Heart left ventricle (tissue), 16 donors: ENCODE measurements at places on chromosomes 7 and 10. TPM values are rescaled to one million over a fixed set of nuclear protein-coding genes. Genes with fewer than 3 reads are reported as not detected.

GRCh38 chr7:36336390-36336789 lies 53.3 kb upstream of the ANLN start:
- no peak for DNase-seq

DNA sequence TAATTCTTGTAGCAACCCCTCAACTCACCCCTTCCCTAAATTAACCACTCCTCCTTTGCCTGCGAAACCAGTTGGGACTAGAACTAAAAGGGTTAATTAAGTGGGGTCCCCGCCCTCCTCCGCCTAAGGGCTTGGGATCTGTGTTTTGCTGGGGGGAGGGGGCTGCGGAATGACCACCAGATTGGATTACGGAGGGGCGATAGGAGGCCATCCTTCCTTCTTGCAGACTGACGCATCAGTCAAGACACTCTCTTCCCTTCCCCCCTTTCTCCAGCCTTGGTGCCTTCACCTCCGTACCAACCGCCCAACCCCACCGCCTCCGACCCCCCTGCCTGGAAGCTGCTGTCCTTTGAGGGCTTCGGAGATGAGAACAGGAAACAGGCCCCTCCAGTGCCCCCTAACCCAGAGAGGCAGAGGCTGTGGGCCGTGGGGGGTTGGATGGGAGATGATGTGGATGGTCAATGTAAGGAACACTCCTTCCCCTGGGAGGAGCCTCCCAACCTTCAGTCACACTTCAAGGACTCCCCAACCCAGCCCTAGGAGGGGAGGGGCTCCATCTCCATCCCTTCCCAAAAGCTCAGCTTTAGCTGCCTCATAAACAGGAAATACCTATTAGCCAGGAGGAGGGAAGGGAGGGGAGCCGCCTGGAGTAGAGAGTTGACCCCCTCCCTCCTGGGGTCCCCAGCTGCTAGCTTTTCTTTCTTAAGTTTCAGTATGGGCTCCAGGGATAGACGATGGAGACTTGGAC lies 997 bp upstream of the LDB1 start:
- DNase-seq: peak; percentile 56

GRCh38 chr7:73865738-73866445 lies 4.9 kb downstream of the TMEM270 start:
- DNase-seq: no peak

- peak; percentile 40 for DNase-seq
These were observed 293.9 kb downstream of the CCDC3 start for GRCh38 chr10:12707461-12708185.

FEZF1 gene
- total RNA-seq: not detected

DNA sequence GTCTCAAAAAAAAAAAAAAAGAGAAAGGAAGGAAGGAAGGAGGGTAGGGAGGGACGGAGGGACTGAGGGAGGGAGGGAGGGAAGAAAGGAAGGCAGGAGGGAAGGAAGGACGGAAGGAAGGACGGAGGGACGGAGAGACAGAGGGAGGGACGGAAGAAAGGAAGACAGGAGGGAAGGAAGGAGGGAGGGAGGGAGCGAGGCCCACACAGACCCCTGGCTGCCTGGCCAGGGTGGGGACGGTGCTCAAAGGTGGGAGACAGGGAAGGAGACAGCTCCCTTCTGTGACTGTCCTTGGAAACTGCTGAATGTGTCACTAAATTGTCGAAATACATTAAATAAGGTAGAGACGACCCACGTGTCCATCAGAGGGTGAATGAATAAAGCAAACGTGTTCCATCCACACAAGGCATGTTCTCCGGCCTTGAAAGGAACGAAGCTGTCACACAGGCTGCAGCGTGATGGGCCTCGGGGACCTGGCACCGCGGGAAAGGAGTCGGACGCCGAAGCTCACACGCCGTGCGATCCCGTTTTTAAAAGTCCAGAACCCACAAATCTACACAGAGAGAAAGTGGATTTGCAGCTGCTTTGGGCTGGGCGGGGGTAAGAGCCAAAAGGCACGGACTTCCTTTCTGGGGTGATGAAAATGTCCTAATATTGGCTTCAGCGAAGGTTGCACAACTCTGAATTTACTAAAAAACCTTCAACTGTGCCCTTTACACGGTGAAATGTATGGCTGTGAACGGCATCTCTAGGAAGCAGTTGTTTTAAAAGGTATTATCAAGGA lies 23.3 kb downstream of the ADAP1 start:
- no peak for DNase-seq

- DNase-seq: no peak
These were observed 68.2 kb downstream of the DNAJB6 start for GRCh38 chr7:157404845-157405481.

- no peak for DNase-seq
These were observed 133.5 kb downstream of the PTPN20 start for GRCh38 chr10:47044741-47045140.

DNA sequence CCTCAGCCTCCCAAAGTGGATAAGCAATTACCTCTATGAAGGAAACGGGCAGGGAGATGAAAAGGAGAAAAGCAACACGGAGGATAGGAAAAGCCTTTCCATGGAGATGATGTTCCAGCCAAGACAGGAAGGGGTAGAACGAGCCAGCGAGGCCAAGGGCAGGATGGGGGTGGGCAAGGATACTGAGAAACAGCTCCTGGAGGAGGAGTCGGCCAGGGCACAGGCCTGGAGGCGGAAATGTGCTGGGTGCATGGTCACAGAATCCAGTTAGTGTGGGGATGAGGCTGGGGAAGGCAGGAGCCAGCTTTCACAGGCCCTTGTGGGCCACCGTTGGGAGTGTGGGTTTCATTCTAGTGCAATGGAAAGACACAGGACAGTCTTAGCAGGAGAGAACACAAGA lies 162.6 kb downstream of the JAZF1 start:
- no peak for DNase-seq

DNA sequence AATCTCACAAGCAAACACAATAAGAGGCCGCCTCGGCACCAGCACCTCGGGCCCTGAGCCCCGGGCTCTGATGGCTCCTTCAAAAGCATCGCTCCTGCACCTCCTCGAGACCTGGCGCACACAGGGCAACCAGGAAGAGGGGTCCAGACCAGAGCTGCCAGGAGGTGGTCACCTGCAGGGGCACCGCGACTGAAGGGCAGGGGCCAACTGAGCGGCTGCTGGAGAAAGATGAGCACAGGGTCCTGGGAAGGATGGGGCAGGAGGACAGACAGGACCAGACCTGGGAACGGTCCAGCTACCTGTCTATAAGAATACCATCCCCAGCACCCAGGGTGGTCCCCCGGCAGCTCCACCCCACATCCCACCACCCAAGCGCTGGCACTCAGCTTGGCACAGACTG lies 20.8 kb downstream of the MAD1L1 start:
- DNase-seq: peak; percentile 37

CC2D2B gene
- total RNA-seq: 0.58 TPM

CACNB2 gene
- 35.9 TPM for total RNA-seq

FASTK gene
- total RNA-seq: 75.0 TPM

DNA sequence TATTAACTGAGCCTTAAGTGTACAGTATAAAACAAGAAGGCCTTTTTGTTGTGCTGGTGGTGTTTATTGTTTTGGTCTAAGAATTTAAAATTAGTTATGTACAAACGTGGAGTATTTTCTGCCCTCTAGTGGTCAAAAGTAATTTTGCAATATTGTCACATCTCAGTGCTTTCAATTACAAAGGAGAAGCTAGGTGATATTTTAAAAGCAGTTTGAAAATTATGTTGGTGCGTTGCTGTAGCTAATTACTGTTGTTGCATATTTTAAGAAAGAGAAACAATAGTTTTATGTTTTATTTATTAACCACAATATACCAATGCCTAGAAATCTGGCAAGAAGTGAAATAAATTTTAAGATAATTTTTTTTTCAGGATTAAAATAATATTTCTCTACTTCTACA lies 11.4 kb downstream of the NPVF start:
- DNase-seq: no peak

PDE6C gene
- total RNA-seq: not detected

DNA sequence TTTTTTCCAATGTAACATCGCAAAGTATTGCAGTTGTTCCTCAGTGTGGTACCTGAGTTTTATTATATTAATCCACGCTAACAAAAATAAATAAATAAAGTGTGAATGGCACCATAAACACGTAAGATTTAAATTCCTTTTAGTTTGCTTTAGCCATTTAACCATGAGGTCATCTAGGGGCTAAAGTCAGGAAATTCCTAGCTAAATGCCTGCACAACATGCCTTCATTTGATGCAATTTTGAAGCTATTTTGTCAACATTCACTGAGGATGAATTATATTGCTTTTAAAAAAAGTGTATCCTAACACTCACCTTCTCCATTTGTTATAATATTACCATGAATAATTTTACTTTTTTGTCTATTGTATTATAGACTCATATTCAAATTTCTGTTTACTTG lies 714.4 kb downstream of the GATA3 start:
- DNase-seq: no peak

DNA sequence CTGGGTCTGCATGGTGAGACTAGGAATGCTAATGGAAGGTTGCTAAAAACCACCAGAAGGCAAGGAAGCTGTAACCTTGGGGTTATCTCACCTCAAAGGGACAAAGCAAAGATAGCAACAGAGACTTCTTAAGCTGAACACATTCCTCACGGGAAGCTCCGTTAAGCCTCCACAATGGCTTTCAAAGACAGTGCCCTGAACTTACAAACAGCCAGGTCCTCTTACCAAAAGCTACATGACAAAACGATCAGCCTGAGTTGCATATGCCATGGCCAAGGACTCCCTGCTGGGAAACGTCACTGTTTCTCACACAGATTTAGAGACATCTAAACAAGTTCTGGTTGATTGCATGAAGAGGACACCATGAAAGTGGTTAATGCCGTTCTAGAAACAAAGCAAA lies 52.7 kb downstream of the HTR5A start:
- DNase-seq: no peak

GRCh38 chr10:101031796-101032636 lies 982 bp downstream of the SFXN3 start:
- DNase-seq: peak; percentile 83

CRTAC1 gene
- total RNA-seq: 2.0 TPM
